ENCODE measurements at places on chromosomes 16 and 17. TPM values are rescaled to one million over a fixed set of nuclear protein-coding genes. Genes with fewer than 3 reads are reported as not detected.

GRCh38 chr16:4321286-4322120 lies 5.6 kb downstream of the GLIS2 start:
- no peak for DNase-seq

DNA sequence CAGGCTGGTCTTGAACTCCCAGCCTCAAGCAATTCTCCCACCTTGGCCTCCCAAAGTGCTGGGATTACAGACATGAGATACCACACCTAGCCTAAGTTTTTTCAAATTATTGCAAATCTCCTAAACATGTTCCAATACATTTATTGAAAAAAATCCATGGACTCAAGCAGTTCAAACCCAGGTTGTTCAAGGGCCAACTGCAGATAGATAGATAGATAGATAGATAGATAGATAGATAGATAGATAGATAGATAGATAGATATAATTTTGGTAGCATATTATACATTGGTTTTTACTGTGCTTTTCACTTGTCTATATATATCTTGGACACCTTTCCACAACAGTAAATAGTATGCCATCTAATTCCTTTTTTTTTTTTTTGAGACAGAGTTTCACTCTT lies 20.9 kb upstream of the RBBP6 start:
- DNase-seq: no peak

DNA sequence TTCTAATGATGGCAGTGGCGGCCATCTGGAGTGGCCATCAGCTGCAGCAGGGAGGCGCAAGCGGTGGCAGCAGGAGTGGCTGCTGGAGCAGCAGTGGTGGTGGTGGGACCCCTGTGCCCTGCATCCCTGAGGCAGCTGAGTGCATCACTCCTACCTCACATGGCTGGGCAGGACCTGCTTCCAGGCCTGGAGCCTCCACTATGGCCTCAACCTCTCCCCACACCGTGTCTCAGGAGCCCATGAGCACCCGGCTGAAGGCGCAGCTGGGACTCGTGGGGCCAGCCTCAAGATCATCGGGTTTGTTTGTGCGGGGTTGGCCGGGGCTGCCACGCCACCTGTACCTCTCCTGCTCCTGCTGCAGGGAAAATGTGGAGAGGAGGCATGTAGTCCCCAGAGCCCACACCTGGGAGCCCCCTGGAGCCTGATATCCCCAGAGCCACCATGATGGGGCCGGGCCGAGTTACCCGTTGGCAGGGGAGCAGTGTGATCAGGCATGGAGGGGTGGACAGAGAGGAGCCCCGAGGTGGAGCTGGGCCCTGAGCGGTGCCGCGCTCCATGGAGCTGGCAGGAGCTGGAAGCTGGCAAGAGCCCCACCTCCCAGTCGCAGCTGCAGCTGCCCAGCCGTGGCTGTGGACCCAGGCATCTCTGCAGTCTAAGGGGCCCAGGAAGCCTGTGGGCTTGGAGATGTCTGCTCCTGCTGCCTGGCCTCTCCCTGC lies 16.7 kb downstream of the RHOT1 start:
- DNase-seq: no peak

MYH2 gene
- total RNA-seq: not detected

DNA sequence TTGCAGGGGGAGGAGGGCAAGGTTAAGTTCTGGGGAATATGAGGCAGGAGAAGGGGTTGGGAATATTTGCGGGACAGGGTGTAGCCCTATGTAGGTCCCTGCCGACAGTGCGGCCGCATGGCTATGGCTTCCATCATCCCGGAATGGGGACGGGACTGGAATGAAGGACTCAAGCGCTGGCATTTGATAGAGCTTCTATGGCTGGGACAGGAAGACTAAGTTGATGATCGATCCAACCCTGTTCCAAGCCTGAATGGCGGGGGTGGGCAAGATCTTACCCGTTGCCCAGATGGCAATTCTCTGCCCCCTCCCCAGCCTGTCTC lies 47.1 kb downstream of the SRCIN1 start:
- no peak for DNase-seq

- no peak for DNase-seq
Measured at GRCh38 chr16:17329391-17329790, 141.4 kb downstream of the XYLT1 start.

- DNase-seq: no peak
Measured at GRCh38 chr17:3621146-3621720, 12.0 kb upstream of the TRPV1 start.

DNA sequence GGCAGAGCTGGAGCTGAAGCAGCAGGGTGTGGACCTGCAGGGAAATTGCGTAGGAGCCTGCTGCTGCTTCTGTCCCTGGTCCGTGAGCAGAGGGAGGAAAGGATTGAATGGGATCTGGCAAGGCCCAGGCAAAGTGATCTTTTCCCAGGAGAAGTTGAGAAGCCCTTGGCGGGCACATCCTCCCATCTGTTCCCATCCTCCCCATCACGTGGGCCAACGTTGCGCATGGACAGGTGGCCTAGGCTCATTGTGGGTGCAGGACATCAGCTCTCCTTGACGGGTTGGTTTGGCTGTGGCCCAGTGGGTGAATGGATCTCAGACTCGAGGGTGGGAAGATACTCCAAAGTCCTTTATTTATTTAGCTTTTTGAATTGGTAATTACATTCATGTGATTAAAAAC lies 29.4 kb upstream of the POLR3E start:
- no peak for DNase-seq

- no peak for DNase-seq
Measured at GRCh38 chr17:74373838-74374606, 6.7 kb downstream of the GPR142 start.

DNA sequence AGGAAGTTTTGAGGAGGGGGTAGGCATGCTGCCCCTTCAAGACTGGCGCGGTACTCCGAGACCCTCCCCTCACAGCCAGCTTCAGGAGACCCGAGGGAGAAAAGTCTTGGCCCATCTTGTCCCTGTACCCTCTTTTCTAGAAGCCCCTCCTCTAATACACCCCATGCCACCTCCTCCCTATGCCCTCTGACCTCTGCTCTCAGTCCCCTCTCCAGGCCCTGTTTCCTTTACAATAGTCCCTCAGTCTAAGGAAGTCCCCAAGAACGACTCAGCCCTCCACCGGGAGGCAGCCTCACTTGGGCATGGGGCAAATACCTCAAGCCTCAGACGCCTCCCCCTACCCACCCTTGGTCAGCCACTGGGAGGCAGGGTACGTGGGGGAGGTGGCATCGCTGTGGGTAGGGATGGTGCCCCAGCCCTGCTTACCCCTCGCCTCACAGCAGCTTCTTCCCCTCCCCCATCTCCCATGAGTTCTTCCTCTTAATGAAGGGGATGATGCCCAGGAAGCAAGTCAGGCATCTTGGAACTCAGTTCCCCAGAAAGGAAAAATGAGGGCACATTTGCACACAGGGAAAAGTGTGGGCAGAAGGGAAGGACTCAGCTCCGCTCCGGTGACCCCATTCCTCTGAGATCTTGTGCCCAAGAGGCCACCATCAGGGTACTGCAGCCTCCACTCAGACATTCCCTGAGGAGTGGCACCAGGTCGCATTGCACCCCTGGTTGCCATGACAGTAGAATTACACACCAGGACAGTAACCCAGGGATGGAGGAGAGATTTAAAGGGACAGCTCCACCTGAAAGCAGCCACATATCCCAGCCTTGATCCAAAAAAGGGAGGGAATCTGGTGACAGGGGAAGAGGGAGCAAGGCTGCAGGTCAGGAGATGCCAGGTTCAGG lies 6.2 kb downstream of the MPP2 start:
- DNase-seq: no peak

Measured in K562 (cell line).